ENCODE measurements at places on chromosomes 2 and 18.

- peak; percentile 67 for DNase-seq
Measured at GRCh38 chr2:45821558-45822271, 170.2 kb downstream of the PRKCE start.

DNA sequence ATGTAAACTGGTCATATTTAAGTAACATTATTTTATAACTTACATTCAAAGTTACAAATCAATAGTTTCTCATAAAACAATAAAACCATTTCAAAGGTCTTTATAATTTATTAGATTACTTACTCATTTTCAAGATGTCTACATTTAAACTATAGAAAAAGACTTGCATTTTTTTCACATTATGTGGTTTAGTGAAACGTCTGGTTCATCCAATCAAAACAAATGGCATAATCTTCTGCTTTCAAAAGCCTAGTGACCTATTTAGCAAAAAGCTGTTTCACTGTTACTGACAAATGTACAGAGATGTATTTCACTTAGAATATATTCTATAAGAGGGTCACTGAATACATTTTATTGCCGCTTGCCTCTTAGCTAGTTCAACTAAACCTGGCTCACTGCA lies 49.3 kb upstream of the MCM6 start:
- DNase-seq, result peak; percentile 25

DNA sequence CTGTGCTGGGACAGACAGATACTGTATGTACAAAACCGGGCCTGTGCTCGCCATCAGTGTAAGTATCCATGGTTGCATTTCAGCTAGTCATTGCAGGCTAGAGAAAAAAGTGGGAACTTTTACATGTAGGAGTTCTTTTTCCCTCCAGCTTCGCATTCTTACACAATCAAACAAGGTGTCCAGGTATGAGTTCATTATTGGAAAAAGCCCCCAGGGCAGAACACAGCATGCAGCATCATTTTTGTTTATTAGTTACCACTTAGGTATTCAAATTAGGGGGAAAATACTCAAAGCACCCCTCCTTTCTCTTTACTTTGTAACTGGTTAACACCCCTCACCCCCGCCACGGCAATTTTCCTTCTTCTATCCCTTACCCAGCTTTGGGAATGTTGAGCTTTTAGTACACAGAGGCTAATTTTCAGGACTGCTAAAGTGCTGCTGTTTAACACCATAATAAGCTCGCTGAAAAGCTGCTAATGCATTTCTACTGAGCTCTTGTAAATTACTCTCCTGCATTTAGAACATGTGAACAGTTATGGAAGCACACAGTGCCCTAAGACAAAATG lies 13.6 kb downstream of the UPP2 start:
- DNase-seq, result no peak

DNA sequence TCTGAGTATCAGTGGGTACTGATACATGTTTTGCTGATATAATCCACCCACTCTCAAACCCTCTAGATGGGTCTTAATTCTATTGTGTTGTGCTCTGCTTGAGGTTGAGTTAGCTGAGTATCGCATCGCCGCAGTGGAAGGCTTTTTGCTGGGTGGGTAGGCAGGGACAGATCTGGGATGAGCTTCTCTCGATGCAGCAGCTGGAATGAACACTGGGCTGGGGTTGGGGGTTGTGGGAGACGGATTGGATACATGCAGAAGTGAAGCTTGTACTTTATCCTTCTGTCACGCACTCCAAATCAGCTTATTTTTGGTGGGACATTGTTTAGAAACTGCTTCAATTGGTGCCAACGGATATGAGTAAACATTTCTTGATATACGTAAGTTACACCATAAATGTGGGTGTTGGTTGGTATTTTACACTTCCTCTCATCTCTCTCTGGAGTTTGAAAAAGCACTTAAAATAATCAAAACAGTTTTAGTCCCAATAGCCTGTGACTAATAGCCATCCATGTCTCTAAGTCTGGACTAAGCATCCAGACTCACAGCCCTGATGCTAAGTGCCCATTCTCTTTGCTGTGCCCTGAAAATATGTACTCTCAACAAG lies 107.1 kb downstream of the POLE4 start:
- peak; percentile 16 for DNase-seq

DNA sequence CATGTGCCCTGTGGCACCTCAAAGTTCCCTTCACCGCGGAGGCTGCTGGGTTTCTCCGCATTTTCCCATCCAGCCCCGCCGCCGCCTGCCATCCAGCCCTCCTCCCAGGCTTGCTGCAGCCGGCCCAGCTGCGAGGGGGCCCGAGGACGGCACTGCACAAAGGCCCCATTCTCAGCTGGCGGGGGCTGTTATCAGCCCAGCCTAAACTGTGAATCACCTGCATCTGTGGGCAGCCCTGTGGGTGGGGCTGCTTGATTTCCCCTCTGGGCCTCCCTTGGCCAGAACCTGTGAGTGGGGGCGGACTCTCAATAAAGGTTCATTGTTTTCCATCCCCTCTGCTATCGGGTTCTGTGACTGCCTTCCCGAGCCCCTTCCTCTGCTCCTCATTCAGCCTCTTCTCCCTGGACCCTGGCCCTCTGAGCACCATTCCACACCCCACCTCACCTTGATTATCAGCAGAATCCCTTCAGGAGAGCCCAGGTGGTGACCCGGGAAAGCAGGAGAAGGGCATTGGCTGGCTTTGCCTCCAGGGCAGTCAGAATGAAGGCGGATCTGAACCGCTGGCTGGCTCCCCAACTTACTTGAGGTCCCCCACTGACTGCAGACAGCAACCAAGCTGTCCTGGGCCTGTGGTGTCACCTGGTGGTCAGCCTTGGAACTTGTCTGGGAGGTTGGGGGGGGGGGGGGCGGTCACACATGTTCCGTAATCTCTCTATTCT lies 204.5 kb downstream of the ZFP36L2 start:
- no peak for DNase-seq

- peak; percentile 43 for DNase-seq
Measured at GRCh38 chr18:35197296-35197695, 43.5 kb upstream of the ZNF397 start.

DNA sequence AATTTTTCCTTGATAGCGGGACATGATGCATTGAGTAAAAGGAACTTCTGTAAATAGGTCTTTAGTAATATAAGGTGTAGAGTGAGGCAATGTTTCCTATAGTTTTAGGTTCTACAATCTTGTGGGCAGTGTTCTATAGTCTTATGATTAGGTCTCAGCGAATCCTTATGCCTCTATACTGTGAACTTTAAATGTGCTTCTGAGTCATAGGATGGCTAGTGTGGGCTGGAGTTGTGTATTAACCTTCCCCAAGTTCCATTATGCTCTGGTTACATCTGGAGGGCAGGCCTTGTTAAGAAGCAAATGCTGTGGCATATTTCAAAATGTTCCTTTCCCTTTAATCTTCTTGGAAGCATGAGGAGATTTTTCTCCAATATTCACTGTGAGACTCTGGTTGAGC lies 73.5 kb downstream of the ROCK2 start:
- DNase-seq, result peak; percentile 11

DNA sequence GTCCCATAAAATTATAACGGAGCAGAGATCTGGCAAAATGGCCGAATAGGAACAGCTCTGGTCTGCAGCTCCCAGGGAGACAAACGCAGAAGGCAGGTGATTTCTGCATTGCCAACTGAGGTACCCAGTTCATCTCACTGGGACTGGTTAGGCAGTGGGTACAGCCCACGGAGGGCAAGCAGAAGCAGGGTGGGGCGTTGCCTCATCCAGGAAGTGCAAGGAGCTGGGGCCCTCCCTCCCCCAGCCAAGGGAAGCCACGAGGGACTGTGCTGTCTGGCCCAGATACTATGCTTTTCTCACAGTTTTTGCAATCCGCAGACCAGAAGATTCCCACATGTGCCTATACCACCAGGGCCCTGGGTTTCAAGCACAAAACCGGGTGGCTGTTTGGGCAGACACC lies 22.8 kb downstream of the ICA1L start:
- DNase-seq, result peak; percentile 7

GRCh38 chr2:181483876-181484275 lies 26.7 kb downstream of the ITGA4 start:
- DNase-seq, result no peak

- DNase-seq, result no peak
Measured at GRCh38 chr2:209761566-209761965, 10.1 kb upstream of the UNC80 start.

All from fibroblast of the aortic adventitia (primary cell).